ENCODE measurements at places on chromosomes 12 and 14.

GRCh38 chr14:59869381-59870255 is 958 bp downstream of the RTN1 start:
- DNase-seq: peak; percentile 41

DNA sequence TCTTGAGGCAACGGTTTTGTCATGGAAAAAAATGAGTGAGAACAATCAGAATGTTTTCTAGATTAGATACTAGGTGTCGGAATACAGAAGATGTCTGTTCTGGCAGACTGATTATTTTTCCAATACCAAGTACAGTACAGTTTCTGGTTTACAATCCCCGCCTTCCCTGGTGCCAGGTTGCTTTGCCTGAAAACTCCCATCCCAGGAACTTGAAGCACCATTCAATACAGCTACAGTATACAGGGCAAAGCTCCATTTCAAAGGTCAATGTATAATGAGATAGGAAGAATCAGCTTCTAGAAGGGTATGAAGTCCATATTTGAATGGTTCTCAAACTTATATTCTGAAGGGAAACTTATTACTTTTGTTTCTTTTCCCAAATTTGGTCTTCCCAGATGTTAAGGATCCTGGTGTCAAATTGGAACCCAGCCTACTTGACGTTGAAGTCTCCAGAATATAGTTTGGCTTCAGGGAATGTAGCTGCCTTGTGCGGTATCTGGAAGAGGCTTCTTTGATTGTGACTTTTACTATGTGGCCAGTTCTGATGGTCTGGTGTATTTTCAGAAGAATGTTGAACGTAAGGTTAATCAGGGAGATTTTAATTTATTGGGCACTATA is 238.0 kb upstream of the ATP2B1 start:
- no peak for DNase-seq

DNA sequence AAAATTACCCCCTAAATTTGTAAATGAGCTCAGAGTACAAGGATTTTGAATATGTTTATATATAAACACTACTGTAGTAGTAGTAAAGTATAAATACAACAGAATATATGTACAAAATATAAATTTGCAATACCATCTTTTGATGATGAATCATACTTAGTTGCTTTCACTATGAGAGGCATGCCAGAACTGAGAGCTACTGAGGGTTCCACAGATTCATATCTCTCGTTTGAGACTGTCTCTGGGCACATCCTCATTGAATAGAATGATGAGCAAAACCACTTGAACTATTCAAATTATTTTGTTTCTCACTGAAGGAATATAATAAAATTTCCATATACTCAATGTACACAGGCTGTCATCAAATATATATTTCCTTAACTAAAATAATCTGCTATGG is 417.6 kb downstream of the NAV3 start:
- no peak for DNase-seq

DNA sequence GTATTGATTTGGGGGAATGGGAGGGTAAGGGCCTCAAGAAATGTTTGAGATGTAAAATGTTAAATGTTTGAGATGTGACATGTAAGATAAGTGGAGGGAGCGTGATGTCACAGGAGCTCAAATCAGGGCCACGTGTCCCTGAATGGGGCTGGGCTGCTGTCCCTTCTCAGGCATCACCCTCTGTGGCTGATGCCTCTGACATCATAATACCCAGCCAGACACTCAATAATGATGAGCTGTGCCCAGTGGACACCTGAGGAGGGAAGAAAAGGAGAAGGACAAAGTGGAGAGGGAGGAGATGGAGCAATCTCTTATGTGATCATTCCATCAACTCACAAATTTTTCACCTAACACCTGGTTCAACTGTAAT is 120.8 kb downstream of the SAMD4A start:
- no peak for DNase-seq

GRCh38 chr12:39402922-39403321 is 40.0 kb downstream of the KIF21A start:
- no peak for DNase-seq

DNA sequence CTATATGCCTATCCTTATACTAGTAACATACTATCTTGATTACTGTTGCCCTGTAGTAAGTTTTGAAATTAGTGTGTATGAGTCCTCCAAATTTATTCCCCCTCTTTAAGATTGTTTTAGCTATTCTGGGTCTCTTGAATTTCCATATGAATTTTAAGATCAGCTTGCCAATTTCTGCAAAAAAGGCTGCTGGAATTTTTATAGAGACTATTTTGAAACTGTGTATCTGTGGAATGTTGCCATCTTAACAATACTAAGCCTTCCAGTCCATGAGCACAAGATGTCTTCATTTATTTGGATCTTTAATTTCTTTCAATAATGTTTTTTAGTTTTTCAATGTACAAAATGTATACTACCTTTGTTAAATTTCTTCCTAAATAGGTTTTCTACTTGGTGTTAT is 79.8 kb upstream of the ETV6 start:
- DNase-seq: no peak

DNA sequence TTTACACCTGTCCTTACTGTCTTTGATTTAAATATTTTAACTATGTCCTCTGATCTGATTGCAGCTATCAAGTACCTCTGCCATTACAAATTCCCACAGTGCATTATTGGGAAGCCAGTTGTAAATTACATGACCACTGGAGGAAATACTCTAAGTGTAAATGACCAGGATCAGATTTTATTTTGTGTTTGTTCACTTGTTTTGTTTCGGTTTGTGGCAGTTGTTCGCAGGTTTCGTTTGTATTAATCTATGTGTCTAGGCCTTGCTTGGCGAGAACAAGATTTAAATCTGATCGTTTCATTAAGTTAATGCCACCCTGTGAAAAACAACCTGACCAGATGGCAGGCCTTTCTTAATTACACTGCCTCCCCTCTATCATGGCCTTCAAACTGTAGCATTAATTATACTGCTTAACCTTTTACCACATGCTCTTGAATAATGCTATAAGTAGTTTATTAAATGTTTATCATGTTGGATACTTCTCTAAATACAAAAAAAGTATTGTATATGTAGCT is 990.1 kb downstream of the TMTC2 start:
- no peak for DNase-seq

DNA sequence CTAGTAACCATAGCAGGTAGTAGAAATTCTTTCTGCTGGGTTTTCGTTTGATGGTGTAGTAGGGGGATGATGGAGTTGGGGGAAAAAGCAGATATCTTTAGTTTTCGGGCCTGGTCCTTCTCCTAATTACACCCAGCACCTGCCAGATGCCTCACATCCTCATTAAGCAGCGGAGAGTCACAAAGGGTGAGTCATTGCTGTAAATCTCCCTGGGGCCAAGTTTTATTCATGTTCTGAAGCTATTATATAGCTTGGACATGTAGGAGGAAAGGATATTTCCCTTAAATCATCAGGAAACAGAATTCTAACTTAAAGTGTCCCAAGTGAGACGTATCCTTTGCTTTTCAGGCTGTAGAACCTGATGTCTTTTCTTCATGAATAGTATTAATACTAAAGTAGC is 4.9 kb upstream of the NECAP1 start:
- no peak for DNase-seq

GRCh38 chr12:64532734-64533351 is 77.5 kb upstream of the RASSF3 start:
- no peak for DNase-seq

- DNase-seq: no peak
Measured at GRCh38 chr14:75667099-75667765, 6.2 kb downstream of the TTLL5 start.

GRCh38 chr14:102923201-102923924 is 900 bp downstream of the AMN start:
- no peak for DNase-seq
